ENCODE measurements at places on chromosomes 3 and 15. TPM values are rescaled to one million over a fixed set of nuclear protein-coding genes. Genes with fewer than 3 reads are reported as not detected.

LYSMD2 gene
- 3.1 TPM for total RNA-seq

TARS3 gene
- total RNA-seq: 10.0 TPM

ACOX2 gene
- 19.2 TPM for total RNA-seq

DNA sequence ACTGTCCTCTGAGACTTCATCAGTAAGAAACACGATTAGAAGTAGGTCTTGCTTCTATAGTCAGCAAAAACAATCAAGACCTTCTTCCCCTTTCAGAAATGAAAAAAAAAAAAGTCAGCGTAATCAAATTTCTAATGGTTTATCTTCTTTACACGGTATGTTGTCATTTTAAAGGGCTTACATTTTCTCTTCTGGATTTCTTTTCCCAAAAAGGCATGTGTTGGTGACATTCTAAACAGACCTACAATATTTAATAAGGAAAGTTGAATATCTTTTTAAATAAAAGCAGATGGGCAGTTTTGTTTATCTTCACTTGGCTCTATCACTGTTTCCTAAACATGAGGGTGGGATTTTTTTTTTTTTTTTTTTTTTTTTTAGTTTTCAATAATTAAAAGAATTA, 197.3 kb upstream of the ADAMTS9 start:
- DNase-seq: no peak

- no peak for DNase-seq
Observed at GRCh38 chr15:47552978-47553608, 164.2 kb upstream of the SEMA6D start.

GRCh38 chr3:152769523-152769922, 65.4 kb upstream of the P2RY1 start:
- no peak for DNase-seq

DNA sequence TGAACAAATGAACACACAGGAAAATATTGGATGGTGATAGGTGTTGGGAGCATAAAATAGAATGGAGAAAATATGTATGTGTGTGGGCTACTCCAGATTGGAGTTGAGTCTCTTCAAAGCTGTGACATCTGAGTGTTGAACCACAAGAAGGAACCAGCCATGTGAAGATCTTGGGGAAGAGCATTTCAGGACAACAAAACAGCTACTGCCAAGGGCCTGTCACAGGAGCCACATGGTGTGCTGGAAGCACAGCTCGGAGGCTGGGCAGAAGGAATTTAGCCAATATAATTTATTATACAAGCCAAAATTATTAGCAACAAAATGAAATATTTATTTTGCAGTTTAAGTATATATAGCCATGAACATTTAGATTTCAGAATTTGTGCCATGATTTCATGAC, 108.3 kb upstream of the FGF7 start:
- DNase-seq: no peak

GRCh38 chr3:72408983-72409779, 439.1 kb downstream of the SHQ1 start:
- DNase-seq: no peak

DNA sequence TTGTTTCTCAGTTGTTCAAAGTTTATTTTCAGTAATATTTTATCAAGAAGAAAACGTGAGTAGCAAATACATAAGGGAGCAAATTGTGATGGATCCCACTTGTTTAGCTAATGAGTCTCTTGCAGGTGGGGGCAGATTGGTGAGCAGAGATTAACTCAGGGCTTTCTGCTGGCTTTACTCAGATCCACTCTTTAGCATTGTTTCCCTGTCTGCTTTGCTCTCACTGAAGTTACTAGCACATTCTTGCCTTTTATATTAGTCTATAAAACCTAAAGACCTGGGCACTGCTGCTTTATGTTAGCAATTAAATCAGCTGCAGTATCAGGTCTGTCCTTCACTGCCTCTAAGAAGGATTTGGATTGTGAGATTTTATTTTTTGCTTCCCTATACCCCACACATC, 71.5 kb downstream of the STAC start:
- DNase-seq: no peak

- no peak for DNase-seq
Observed at GRCh38 chr15:86541540-86541939, 461.9 kb downstream of the AGBL1 start.

GRCh38 chr3:157444797-157445184, 8.1 kb downstream of the PTX3 start:
- peak; percentile 67 for DNase-seq
